ENCODE measurements at places on chromosomes 6 and 20. TPM values are rescaled to one million over a fixed set of nuclear protein-coding genes. Genes with fewer than 3 reads are reported as not detected.

Gene NCR2
- total RNA-seq, result not detected

Gene LHFPL5
- total RNA-seq, result not detected

Gene FGD2
- not detected for total RNA-seq

Gene SAPCD1
- 0.54 TPM for total RNA-seq

Gene KIF25
- total RNA-seq, result not detected

Gene TUBB1
- total RNA-seq, result not detected

Gene NOX3
- total RNA-seq, result not detected

Gene ARFGEF3
- total RNA-seq, result 6.5 TPM

Gene SLC26A8
- total RNA-seq, result not detected

Gene LPIN3
- 11.5 TPM for total RNA-seq

Gene ASIP
- total RNA-seq, result not detected

Gene KCNK16
- total RNA-seq, result not detected

Gene PSORS1C2
- not detected for total RNA-seq

Gene SPTLC3
- total RNA-seq, result 48.1 TPM

Gene CLVS2
- 0.11 TPM for total RNA-seq

Gene C2
- total RNA-seq, result 19.1 TPM

Gene DDX27
- total RNA-seq, result 30.1 TPM

Gene FERMT1
- total RNA-seq, result 3.9 TPM

Gene CEP162
- total RNA-seq, result 22.2 TPM

Gene VSX1
- total RNA-seq, result not detected

Gene HCK
- total RNA-seq, result 0.11 TPM
